ENCODE measurements at places on chromosomes 4 and X.

- no peak for DNase-seq
Measured at GRCh38 chrX:15524417-15524816, 23.8 kb downstream of the BMX start.

GRCh38 chrX:38154340-38154739, 66.3 kb downstream of the SRPX start:
- no peak for DNase-seq

DNA sequence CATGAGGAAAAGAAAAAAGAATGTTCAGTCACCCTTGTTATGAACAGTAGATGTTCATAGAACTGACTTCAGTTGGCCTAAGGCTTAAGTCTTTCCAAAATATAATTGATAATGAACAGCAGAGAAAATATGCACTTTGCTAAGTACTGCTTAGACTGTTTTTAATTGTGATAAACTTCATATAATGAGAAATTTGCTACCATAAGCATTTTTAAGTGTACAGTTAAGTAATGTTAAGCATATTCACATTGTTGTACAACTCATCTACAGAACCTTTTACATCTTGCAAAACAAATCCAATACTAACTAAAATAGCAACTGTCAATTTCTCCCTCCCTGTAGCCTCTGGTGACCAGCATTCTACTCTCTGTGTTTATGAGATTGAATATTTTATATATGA, 792.2 kb upstream of the LCORL start:
- DNase-seq = no peak

DNA sequence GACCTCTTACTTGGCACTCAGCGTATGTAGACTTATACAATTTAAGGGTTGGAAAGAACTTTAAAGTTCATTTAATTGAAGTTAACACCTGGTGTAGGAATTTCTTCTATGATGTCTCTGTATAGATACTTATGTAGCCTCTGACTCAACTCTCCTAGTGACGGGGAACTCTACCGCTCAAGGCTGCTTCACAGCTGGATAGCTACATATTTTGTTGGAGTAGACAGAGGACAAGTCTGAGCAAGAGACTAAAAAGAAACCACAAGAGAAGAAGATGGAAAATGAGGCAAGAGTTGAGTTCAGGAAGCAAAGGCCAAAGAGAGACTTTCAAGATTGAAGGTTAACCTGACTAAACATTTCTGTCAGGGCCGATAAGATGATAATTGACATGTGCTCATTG, 52.6 kb downstream of the GPR50 start:
- no peak for DNase-seq

DNA sequence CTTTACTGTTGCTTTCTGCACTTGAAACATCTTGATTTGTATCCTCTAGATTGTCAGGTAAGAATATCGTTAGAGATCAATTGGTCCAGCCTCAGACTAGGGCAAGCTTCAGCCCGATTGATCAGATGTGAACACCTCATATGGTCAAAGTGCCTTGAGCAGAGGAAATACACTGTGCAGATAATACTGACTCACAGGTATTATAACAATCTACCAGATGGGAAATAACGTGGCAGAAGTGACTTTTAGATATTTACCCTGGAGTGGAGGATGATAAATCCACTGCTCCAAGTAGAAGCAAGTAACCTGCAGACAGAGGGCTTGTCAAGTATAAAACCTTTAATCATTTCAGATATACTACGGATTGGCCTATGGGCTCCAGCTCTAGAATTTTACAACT, 17.9 kb downstream of the VEGFC start:
- DNase-seq = no peak

DNA sequence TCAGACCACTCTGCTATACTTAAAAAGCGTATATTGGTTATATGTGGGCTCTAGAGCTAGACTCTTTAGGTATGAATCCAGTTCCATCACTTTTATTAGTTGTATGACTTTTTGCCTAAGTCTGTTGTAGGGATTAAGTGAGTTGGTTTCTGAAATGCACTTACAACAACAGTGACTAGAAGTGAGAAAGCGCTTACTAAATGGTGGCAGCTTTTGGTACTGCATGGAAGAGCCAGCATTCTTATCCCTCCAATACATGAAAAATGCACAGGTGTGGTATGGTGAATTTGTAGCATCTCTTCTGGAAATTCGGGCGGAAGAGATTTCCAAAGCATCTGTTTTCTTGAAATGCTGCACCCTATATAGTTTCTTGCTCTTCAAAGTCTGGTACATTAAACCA, 117.1 kb downstream of the SPANXA1 start:
- DNase-seq = no peak

GRCh38 chr4:73432169-73433000, 3.6 kb upstream of the AFP start:
- DNase-seq = no peak

DNA sequence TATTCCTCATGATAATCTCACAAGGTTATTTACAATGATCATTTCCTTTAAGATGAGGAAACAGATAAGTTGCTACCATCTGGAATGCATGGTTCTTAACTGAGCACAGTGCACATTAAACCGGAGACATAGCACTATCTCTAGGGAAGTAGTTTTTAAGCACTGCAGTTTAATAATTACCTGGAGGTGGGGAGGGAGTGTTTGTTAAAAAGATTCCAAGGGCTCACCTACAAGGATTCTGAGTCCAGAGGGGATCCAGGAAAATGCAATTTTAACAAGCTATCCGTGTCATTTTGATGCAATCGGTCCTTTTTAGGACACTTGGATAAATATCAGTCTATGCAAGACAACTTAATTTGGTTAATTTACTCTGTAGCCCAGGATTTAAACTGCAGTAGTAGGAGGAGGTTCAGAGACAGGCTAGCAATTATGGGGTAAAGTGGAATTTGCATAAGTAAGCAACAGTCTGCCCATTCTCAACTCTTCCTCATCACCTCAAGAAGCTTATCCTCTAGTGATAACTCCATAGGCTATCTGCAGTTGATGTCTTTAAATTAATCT, 2.8 kb upstream of the PDLIM5 start:
- DNase-seq = no peak

GRCh38 chr4:101022151-101023024, 324.9 kb downstream of the PPP3CA start:
- DNase-seq = no peak

- DNase-seq = no peak
Measured at GRCh38 chrX:118761939-118762707, 34.7 kb downstream of the IL13RA1 start.
